Stimulated activated CD8-positive, alpha-beta memory T cell treated with anti-CD3 and anti-CD28 coated beads, Interleukin-4, amount 100 ng/mL, for 4 hours (primary cell): ENCODE measurements at places on chromosomes 6 and 20.
A peak's percentile ranks its signal among the peaks of the same experiment; 100 is the strongest.

- peak; percentile 41 for DNase-seq
Observed at GRCh38 chr20:5100684-5101347, 18.9 kb downstream of the PCNA start.

DNA sequence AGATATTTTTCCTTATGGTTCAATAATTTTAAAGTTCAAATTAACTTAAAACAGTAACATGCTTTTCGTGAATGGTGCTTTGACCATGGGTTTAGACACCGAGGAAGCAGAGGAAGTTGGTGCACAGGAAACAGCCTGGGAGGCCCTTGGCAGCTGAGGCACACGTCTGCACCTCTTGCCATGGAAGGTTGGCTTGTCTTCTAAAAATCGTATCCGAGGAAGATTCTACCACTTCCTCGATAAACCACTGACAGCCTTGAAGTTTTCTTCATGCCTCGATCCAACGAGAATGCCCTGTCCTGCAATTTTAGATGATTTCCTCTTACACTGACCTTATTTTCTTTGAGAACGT, 12.2 kb downstream of the DLL1 start:
- DNase-seq: no peak

DNA sequence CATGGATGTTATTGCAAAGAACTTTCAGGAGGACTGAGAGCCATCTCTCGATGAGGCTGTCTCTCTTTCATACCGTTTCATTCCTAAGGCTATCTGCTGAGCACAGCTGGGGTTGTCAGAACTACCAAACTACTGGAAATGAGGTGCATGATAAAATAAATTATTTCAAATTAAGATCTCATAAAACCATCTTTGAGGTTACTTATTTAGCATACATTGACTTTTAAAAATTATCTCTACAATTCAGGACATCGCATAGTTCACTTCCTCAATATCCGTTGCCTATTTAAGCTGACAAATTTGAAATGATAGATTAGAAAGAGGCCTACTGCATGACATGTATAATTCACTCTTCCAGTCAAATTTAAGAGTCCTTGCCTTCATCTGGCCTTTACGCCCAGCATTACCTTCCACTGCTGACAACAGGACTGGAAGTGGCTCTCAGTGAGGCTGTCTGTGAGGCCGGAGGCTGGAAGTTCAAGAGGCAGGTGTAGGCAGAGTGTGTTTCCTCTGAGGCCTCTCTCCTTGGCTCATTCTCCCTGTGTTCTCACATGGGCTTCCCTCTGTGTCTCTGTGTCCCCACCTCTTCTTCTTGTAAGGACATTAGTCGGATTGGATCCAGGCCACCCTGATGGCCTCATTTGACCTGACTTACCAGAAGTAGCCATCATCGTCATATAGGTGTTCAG, 12.8 kb upstream of the DUSP22 start:
- DNase-seq: no peak

- no peak for DNase-seq
Observed at GRCh38 chr6:166745801-166746668, 119.0 kb upstream of the RPS6KA2 start.

DNA sequence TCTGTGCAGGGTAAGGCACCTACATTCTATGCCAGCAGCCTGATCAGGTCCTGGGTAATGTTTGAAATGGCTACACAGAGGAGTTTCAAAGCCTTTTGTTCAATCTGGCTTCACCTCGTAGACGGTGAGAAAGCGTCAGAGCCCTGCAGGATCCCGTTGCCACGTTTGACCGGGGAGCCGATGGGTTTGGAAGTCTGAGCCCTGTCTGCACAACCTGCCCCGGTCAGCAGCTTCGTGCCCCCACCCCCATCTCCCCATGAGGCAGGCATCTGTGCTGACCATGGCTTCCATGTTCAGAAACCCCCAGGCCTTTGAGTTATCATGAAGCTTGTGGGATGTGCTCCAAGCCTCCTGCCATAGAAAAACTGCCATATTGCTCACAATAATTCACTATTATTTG, 63.9 kb downstream of the PTPN1 start:
- no peak for DNase-seq

GRCh38 chr6:20402092-20402341, 338 bp downstream of the E2F3 start:
- DNase-seq: no peak

DNA sequence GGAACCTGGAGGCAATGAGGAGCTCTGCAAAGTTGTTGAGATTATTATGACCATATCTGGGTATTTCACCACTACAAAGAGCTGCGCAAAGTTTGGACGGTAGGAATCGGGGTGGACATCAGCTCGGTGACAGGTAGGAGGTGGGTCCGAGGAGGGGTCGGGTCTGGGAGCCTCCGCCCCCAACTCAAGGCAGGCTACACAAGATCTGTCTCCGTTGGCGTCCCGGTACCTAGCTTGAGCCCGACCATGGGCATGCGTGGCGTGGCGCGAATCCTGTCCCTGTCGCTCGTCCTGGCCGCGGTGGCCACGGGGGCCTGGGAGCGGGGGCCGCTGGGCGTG, 40.2 kb upstream of the ZNFX1 start:
- DNase-seq: no peak

- DNase-seq: no peak
Observed at GRCh38 chr6:50815436-50816114, 3.1 kb upstream of the TFAP2B start.

GRCh38 chr6:159608961-159609651, 83.9 kb downstream of the SOD2 start:
- DNase-seq: no peak

DNA sequence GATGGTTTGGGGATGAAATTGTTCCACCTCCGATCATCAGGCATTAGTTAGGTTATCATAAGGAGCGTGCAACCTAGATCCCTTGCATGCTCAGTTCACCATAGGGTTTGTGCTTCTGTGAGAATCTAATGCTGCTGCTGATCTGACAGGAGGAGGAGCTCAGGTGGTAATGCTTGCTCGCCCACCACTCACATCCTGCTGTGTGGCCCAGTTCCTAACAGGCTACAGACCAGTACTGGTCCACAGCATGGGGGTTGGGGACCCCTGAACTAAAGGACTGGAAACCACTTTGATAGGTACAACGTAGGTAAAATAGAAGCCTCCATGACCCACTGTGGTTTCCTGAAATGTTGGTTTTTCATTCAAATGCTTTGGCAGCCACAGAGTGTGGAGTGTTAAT, 109.3 kb upstream of the PROKR2 start:
- no peak for DNase-seq

GRCh38 chr6:141719476-141719875, 413.2 kb upstream of the GJE1 start:
- no peak for DNase-seq

- DNase-seq: no peak
Observed at GRCh38 chr20:52103913-52104545, 87.5 kb downstream of the ZFP64 start.

DNA sequence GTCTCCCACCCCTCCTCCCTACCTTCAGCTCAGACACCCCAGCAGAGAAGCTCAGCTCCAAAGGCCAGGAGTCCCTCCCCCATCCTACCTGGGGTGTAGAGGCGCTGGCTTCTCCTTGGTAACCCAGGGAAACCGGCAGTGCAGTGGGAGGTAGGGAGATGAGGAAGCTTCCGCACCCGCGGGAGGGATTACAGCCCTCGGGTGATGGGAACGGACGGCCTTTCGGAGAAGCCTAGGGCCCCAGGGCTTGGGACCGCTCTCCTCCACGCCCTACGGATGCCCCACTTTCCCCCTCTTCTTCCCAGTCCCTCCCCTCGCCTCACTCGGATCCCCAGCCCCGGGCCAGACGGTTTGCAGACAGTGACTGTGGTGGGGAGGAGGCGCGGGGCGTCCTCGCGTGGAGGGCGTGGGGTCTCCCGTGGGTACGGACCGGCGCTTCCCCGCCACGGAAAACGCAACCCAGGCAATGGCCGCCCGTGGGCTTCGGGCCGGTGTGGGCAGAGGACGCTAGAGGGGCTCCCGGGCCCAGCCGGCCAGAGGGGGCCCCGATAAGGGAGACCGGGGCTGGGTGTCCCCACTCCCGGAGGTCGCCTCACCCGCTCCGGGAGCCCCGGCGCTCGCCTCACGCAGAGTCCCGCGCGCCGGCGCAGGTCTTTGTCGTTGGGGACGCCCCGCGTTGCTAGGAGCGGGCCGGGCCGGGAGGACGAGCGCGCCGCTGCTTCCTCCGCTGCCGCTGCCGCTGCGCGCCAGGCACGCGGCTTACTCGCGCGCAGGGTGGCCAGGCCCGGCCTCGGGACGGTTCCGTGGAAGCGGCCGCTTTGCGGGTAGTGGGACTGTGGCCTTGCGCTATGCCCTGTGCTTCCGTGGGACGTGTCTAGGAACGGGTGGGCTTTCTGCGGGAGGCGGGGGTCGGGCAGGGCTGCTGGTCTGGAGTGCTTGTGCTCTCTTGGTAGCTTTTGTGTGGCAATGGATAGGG, 15.8 kb downstream of the AARS2 start:
- DNase-seq: no peak

- no peak for DNase-seq
Observed at GRCh38 chr6:118333772-118334171, 214.3 kb upstream of the PLN start.

DNA sequence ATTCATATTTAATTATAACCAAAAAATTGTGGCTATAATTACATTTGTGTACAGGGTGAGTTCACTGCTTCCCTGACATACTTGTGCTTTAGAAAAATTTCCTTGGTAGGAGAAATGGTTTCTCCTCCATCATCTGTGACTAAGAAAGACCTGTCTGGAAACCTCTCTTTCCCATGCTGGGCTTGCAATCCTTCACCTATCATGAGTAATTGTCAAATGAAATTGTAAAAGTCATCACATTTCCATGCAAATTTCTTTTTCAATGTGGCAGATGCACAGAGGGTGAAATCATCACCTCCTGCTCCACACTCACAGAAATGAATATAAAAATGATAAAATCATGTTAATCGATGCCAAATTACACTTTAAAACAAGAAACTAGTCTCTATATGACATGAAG, 1.5 kb upstream of the SIRPB1 start:
- DNase-seq: no peak

GRCh38 chr20:680638-681187, 5.1 kb upstream of the SCRT2 start:
- DNase-seq: no peak

- DNase-seq: no peak
Observed at GRCh38 chr6:166836785-166837718, 119.3 kb downstream of the RNASET2 start.

- DNase-seq: no peak
Observed at GRCh38 chr6:13762611-13763441, 51.2 kb upstream of the RANBP9 start.

GRCh38 chr6:110660066-110660655, 155.1 kb downstream of the CDK19 start:
- DNase-seq: no peak

DNA sequence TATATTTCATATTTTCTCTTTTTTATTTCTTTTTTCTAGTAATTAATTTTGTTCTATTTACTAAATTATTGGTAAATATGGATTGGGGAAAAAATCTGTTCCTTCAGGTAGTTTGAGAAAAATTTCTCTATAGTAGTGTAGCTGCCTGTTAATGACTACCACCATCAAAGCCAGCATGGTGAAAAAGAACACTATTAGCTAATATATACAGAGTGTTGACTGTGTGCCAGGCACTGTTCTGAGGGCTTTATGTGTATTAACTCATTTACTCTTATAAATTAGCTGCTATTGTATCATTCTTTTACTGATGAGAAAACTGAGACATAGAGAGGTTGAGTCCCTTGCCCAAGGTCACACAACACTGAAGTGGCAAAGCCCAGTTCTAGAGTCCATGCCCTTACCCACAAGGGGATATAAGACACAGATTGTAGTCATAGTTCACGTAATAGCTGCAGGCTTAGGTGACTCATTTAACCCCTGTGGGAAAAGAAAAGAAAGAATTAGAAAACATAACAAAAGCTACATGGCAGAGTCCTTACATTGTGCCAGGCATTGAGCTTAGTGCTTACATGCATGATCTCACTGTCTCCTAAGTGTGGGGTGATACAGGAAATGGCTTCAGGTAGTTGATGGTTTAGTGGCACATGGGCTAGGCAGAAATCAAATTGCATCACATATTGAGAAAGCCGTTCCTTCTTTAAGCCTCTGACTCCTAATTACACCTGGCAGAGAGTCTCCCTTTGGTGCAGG, 12.2 kb upstream of the AKIRIN2 start:
- no peak for DNase-seq

DNA sequence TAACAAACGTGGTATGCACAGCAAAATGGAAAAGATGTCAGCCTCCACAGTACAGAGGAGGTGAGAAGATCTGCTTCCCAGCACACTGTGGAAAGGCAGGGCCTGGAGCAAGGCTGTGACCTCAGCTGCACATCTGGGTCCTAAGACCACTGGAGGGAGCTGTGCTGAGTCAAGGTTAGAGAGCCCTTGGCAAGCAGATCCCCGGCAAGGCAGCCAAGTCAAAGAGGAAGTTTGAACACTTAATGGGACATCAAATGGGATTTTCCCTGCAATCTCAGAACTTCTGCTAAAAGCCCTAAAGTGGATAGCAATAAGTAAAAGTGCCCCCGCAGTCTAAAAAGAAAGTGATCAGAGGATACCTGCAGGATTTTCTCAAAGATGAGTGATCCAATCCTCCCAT, 39.5 kb downstream of the UNC5CL start:
- DNase-seq: no peak

- no peak for DNase-seq
Observed at GRCh38 chr20:63178446-63178820, 37.5 kb downstream of the YTHDF1 start.

GRCh38 chr6:18368277-18369105, 18.7 kb upstream of the RNF144B start:
- no peak for DNase-seq

DNA sequence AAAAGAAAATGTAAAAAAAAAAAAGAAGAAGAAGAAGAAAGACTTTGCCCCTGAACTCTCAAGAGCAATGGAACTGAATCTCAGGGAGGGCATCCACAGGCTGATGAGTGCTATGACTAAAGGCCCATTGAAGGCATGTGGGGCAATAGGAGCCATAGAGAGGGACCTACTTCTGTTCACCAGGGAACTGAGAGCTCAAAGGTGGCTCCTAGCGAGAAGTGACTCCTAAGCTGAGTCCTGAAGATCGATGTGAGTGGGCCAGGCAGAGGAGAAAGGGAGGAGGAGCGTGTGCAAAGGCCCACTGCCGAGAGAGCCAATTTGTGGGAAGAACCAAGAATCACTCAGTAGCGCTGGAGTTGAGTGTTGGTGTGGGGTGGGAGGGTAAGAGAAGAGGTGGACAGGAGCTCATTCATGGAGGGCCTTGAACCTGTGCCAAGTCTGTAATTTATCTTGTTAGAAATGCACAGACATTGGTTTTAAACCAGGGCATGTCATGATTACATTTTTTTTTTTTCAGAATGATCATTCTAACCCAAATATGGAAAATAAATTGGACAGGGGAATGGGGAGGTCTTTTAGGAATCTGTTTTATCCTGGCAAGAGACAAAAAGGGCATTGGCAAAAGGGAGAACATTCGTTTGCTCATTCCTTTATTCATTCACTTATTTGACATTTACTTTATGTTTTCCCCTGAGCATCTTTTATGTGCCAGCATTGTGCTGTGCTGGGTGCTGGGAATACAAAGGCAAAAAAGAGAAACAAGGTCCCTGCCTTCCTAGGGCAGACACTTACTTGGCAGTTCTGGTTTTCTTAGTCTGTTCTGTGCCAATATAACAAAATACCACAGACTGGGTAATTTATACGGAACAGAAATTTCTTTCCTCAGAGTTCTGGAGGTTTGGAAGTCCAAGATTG, 67.4 kb upstream of the DSP start:
- no peak for DNase-seq
